ENCODE measurements at places on chromosomes 6 and 20.
A peak's percentile ranks its signal among the peaks of the same experiment; 100 is the strongest.

DNA sequence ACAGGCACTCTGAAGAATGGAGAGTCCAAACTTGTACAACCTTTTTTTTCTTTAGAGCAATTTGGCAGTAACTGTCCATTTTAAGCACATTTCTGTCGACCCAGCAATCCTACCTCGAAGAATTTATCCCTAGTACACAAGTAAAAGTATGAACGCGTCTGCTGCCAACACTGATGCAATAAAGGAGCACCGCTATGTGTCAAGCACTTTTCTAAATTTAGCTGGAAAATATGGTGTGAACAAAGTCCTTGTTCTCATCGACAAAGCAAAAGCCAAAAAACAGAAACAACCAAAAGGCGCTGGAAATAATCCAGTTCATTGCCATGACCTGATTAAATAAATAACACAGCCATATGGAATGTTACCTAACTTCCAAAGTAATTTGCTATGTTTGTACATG lies 1.1 kb downstream of the DPM1 start:
- no peak for DNase-seq

DNA sequence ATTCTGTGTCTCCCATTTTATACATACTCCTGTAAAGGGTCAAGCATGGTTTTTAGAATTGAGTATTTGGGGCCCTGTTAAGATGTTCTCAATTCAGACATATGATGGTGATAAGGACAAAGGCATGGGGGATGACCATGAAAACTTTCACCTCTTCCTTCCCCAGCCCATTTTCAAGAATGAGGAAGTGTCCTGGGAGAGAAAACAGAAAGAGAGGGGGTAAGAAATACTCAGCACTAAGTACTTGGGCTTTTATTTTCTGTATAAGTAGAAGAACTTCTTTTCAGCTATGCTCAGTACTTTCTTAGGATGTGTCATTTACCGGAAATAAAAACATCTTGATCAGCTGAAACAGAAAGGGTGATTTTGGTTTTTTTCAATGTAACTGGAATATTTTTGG lies 10.9 kb upstream of the MBOAT1 start:
- no peak for DNase-seq

- peak; percentile 58 for DNase-seq
Observed at GRCh38 chr6:28953039-28953584, 29.3 kb upstream of the TRIM27 start.

DNA sequence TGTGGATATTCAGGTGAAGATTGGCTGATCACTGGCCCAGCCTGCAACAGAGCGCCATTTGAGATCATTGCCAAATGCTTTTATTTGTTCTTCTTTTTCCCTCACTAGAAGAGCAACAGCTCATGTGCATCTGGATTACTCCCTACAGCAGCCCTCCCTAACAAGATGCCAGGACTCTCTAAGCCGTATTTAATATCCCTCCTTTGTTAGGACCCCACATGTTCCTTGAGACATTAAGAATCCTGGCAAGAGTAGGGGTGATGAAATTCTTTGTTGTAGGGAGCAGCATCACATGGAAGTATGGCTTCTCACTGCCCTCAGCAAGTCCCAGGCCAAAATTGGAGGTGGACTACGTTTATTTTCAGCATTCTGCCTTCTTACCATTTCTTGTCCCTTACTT lies 167.8 kb downstream of the PAX1 start:
- DNase-seq: no peak

DNA sequence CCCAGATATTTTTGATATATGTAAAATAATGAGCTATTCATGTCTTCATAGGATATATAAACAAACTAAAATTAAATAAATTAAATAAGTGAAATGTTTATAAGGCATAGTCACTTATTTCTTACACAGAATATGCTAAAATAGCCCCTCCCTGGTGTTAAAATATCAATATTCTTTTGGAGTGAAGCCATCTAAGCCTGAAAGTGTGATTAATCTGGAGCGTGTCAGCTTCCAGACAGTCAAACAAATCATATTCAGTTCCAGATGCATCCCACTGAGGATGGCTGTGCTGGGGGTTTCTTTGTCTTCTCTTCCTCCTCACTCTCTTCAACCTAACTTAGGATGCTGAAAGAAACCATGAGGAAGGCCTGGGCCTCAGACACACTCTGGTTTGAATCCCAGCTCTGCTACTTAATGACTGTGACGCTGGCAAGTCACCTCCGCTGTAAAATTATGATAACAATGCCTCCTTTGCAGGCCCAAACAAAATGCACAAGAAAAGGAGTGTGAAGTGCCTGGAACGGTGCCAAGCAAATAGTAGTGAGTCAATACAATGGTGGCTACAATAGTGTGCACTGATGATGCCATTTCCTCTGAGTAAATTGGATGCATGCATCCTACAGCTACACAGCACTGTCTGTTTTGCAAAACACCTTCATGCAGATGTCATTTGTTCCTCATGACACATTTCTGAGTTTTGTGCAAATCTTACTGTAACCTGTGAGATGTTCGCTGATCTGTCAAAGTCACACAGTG lies 161.4 kb downstream of the FOXC1 start:
- DNase-seq: peak; percentile 15

DNA sequence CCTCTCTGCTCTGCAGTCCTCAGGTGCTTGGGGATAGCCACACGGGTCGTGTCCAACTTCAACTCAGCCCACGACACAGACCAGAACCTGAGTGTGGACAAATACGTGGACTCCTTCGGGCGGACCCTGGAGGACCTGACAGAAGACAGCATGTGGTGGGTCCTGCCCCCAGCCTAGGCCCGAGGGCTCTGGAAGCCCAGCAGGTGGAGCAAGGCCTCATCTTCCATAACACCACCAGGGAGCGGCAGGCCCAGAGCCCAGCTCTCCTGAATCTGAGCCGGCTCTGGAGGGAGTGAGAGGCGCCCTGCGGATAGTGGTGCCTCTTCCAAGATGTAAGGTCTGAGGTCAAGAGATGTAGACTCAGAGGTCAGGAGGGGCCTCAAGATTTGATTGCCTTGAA lies 19.6 kb downstream of the TGM6 start:
- DNase-seq: no peak

GRCh38 chr20:7714549-7714948 lies 225.7 kb downstream of the HAO1 start:
- DNase-seq: no peak

- DNase-seq: no peak
Observed at GRCh38 chr20:62120990-62121775, 1.1 kb upstream of the LSM14B start.

GRCh38 chr6:72783666-72784065 lies 161.8 kb downstream of the KCNQ5 start:
- DNase-seq: no peak

DNA sequence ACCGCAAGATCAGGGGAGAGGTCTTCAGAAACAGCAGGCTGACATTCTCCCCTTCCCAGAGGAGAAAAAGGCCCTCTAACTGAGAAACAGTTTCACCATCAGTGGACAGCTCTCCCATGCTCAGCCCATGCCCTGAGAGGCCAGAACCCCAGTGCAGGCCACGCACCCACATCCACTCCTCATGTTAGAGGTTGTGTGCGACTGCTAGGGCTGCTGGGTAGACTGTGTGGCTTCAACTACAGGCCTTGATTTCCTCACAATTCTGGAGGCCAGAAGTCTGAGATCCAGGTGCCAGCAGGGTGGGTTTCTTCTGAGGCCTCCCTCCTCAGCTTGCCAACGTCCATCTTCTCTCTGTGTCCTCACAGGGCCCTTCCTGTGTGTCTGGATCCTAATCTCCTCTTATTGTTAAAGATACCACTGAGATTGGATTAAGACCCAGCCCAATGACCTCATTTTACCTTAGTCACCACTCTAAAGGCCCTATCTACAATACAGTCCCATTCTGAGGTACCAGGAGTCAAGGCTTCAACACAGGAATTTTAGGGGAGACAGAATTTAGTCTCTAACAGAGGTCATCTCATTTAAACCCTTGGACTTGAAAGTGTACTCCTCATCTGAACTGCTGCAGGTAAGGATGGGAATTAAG lies 67.7 kb upstream of the CD93 start:
- no peak for DNase-seq

GRCh38 chr6:161748535-161749416 lies 474.9 kb upstream of the AGPAT4 start:
- no peak for DNase-seq

- DNase-seq: no peak
Observed at GRCh38 chr20:50545126-50545525, 34.9 kb downstream of the PTPN1 start.

DNA sequence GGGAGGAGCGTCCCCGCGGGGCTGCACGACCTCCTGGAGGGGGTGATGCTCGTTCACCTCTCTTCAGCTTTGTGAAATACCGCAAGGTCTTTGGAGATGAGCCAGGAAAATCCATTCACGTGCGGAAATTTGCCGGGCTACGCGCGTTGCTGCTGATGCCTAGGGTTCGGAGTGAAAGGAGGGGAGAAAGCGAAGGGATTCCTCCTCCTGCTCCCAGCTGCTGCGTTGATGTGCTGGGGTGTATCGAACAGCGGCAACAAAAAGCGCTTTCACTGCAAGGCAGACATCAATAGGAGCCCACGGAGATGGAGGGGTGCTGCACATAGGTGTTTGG lies 391 bp upstream of the B3GAT2 start:
- DNase-seq: no peak

GRCh38 chr20:15061061-15061430 lies 723.6 kb upstream of the FLRT3 start:
- no peak for DNase-seq

DNA sequence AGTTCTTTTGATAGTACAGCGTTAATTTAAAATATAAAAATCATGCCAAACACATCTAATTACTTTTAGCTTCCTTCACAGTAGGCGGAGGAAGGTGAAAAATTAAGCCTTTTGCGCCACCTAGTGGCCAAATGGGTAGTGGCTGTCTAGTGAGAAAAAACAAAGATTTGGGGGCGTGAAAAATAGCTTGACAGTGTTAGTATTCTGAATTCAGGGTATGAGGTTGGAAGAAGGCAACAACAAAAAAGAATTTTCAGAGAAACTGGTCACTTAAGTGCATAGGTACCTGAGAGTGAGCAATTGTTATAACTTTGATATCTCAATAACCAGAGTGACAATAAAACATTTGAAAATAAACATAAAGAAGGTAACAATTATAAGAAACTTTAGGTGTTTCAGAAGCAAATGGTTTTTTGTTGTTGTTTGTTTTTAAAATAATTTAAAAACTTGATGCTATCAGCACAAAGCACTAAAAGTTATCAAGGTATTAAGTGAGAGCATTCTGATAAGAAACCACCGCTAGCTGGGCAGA lies 14.3 kb downstream of the PSMB9 start:
- peak; percentile 89 for DNase-seq

GRCh38 chr6:170127151-170127550 lies 163.7 kb downstream of the DLL1 start:
- no peak for DNase-seq

GRCh38 chr6:25050356-25050755 lies 114.6 kb upstream of the RIPOR2 start:
- DNase-seq: peak; percentile 83

- DNase-seq: no peak
Observed at GRCh38 chr20:49052334-49052733, 6.2 kb downstream of the CSE1L start.

DNA sequence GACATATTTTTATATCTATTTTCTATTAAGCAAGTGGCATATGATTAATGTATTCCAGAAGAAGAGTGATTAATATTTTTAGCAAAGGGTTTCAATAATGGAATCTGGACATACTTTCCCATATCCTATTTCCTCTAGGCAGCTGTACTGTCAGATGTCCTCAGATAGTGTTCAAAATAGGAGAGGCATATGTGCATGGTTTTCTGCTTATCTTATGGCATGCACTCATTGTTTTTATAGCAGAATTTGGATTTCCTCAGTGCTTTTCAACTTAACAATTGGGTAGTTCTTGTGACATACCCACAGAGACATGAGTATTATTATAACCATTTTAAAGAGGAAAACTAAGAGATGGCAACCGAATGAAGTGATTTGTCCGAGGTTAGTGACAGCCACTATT lies 12.6 kb upstream of the SLC17A5 start:
- DNase-seq: no peak

GRCh38 chr6:2831392-2831791 lies 10.3 kb downstream of the SERPINB1 start:
- no peak for DNase-seq

- DNase-seq: no peak
Observed at GRCh38 chr20:11992426-11992825, 74.7 kb downstream of the BTBD3 start.

DNA sequence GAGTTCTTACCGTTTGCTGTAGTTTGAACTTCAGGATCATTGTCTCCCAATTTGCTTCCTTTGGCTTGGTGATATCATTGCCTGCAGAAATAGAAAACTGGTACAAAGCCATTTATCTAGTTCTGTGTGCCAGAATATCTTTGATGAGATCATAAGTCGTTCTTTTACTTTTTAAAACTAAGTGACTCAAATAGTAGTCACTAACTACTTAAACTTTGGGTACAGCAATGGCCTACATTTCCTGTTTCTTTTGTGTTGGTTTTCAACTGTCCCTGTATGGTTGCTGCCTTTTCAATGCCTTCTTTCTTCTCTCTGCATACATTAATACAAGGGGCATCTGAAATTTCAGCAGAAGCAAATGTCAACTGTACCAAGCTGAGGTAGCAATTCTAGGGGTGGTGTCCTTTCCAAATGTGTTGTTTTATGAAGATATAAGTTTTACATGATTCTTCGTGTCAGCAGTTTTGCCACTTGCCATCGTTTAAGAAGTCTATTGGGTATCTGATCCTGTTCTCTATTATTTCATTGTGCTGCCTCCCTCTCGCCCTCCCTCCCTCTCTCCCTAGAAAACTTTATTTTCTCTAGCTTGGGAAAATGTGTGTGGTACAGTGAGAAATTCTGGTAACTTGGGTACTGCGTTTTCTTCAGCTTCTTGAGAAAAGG lies 238.5 kb downstream of the FARS2 start:
- DNase-seq: no peak

Data from CD4-positive, alpha-beta T cell treated with Interleukin-2 at 100 ng/mL for 4 hours (primary cell).